ENCODE measurements at places on chromosomes 1 and 21. TPM values are rescaled to one million over a fixed set of nuclear protein-coding genes. Genes with fewer than 3 reads are reported as not detected.

RXFP4 gene
- polyA plus RNA-seq, result not detected

ACTA1 gene
- polyA plus RNA-seq, result 1.1 TPM

ST6GALNAC3 gene
- polyA plus RNA-seq, result 11.5 TPM

TAL1 gene
- not detected for polyA plus RNA-seq

FCRL1 gene
- polyA plus RNA-seq, result not detected

F5 gene
- polyA plus RNA-seq, result 0.07 TPM

LRRC71 gene
- not detected for polyA plus RNA-seq

GBP5 gene
- not detected for polyA plus RNA-seq

DMBX1 gene
- polyA plus RNA-seq, result not detected

GBP6 gene
- polyA plus RNA-seq, result not detected

OR2L3 gene
- not detected for polyA plus RNA-seq

SH2D1B gene
- polyA plus RNA-seq, result not detected

AGMAT gene
- 0.97 TPM for polyA plus RNA-seq

LY9 gene
- polyA plus RNA-seq, result not detected

GUCA2B gene
- polyA plus RNA-seq, result not detected

ADGRL4 gene
- polyA plus RNA-seq, result 0.76 TPM

FAM177B gene
- polyA plus RNA-seq, result 1.0 TPM

HHAT gene
- polyA plus RNA-seq, result 0.43 TPM

KRTAP7-1 gene
- polyA plus RNA-seq, result not detected

ANP32E gene
- 99.2 TPM for polyA plus RNA-seq

RPE65 gene
- polyA plus RNA-seq, result not detected

STK40 gene
- 0.39 TPM for polyA plus RNA-seq

S100A12 gene
- polyA plus RNA-seq, result not detected

PLPPR4 gene
- polyA plus RNA-seq, result 803 TPM

BROX gene
- 34.6 TPM for polyA plus RNA-seq

GPBP1L1 gene
- 27.9 TPM for polyA plus RNA-seq

PLA2G2F gene
- polyA plus RNA-seq, result not detected

FAM72B gene
- 0.75 TPM for polyA plus RNA-seq

FAM72C gene
- 1.3 TPM for polyA plus RNA-seq

TIE1 gene
- not detected for polyA plus RNA-seq

AIRE gene
- polyA plus RNA-seq, result not detected

FBXO44 gene
- polyA plus RNA-seq, result 11.0 TPM

Measured in Purkinje cell (primary cell).